ENCODE measurements at places on chromosomes 3 and 15.
A peak's percentile ranks its signal among the peaks of the same experiment; 100 is the strongest.

- DNase-seq = no peak
These were observed 59.4 kb downstream of the DAPK2 start for GRCh38 chr15:63986751-63987341.

- no peak for DNase-seq
These were observed 426.2 kb downstream of the NR2F2 start for GRCh38 chr15:96756656-96757055.

- no peak for DNase-seq
These were observed 38.7 kb downstream of the SEMA3G start for GRCh38 chr3:52406231-52406661.

DNA sequence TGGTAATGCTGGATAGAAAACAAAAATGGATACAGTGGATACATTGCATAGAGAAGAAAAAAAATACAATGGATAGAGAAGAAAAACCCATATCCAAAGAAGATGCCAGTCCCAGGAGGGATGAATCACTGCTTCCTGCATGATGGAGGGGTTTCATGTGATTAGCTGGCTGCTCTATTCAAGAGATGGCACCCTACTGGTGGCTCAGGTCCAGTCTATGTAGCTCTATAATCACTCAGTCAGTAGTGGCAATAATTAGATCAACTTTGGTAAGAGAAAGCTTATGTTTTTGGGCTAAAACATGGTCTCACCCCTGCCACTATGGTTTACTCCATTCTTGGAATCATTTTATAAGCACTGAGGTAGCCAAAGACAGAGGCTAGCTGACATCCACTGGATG is 33.7 kb upstream of the NOX5 start:
- no peak for DNase-seq

- DNase-seq = no peak
These were observed 144.1 kb downstream of the FILIP1L start for GRCh38 chr3:99970198-99970597.

- no peak for DNase-seq
These were observed 287.3 kb downstream of the XXYLT1 start for GRCh38 chr3:194983620-194984019.

- peak; percentile 69 for DNase-seq
These were observed 155.4 kb upstream of the GOLGA6L4 start for GRCh38 chr15:84079885-84080777.

- DNase-seq = no peak
These were observed 420.2 kb upstream of the CCDC54 start for GRCh38 chr3:106957029-106957428.
